ENCODE measurements at places on chromosomes 1 and 21.

- DNase-seq: no peak
Observed at GRCh38 chr21:42991992-42992740, 17.8 kb downstream of the PKNOX1 start.

GRCh38 chr1:200302921-200303290 lies 106.9 kb downstream of the ZNF281 start:
- no peak for DNase-seq

DNA sequence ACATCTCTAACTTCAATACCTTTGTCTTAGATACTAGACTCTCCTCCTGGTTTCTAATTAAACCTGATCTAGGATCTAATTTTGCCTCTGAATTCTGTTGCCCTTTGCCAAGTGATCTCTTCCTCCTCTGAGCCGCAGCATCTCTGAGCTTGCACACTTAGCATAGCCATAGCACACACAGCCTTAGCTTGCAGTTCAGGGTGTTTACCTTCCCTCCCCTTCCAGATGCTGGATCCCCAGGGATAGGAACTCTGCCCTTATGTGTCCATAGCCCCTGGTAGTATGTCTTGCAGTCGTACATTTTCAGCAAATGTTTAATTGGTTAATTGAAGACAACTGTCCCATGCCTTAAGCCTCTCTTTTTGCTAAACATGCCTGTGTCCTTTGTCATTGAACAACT lies 30.3 kb downstream of the SELL start:
- DNase-seq: no peak

DNA sequence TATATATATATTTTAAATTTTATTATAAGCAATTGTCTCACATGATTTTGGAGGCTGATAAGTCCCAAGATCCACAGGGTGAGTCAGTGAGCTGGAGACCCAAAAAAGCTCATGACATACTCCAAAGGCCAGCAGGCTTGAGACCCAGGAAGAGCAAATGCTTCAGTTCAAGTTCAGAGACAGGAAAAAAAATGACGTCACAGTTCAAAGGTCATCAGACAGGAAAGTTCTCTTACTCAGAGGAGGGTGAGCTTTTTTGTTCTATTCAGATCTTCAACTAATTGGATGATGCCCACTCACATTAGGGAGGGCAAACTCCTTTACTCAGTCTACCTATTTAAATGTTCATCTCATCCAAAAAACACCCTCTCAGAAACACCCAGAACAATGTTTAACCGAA lies 18.2 kb downstream of the RXRG start:
- DNase-seq: no peak

GRCh38 chr21:15730484-15731242 lies 881 bp downstream of the USP25 start:
- peak; percentile 43 for DNase-seq

- DNase-seq: peak; percentile 83
Observed at GRCh38 chr1:173255214-173255813, 48.2 kb upstream of the TNFSF4 start.

DNA sequence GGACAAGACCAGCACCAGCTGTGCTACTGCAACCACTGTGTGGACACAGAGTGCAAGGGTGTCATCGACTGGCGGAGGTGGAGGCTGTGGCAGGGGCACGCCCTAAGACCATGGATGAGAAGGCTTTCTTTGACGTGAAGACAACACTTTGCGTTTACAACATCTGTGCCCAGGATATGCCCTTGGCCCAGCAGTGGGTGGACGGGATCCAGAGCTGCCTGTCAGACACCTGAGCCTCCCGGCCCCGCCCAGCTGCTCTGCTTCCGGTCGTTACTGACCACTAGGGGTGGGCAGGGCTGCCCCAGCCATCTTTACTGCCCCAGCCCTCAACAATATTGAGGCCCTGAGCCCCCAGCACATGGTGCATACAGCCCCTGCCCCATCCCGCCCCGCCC lies 21.4 kb upstream of the NPPB start:
- no peak for DNase-seq

DNA sequence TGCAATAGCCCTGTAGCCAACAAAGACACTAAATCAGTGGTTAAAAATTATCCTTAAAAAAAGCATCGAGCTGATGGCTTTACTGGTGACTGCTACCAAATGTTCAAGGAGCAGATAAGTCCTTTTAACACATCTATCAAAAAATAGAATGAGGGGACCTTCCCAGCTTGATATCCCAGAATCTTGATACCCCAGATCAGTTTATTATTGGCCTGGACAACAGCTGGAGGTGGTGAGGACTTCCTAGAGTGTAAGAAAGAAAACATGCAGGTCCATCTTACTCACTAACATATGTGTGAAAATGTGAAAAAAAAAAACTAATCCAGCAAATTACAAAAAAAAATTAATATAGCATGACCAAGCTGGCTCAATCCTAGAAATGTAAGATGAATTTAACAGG lies 21.3 kb downstream of the CHIT1 start:
- no peak for DNase-seq

DNA sequence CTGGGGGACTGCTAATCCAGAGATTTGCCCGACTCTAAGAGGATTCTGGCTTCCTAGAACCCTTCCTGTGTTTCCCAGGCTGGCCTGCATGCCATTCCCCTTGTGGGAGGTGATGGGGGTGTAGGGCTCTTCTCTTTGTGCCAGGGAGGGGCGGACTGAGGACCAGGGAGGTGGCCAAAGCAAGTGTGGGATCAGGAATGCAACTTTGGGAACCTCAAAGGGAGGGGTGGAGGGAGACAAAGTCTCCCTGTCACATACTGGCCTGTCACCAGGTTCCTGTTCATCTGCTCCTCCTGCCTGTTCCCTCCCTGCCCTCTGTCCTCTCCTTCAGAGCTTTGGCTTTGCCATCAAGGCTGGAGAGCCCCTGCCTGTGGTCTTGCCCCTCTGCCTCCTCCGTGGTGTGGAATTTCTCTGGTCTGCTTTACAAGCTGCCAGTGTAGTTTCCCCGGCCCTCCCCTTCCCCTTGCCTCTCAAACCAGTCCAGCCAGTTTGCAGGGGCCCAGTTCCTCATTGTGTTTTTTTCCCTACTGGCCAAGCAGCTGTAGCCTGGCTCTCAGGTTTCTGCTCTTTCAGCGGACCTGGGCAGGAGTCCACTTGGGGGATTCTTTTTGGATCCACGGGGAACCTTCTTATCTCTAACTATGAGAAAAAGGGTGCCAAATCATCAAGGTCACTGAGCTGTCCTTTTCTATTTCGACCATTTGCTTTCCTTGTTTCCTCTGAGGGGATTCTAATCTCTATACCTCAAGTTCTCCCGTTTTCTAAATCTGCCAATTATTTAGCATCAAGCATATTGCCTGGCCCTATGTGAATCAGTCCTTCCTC lies 1.8 kb downstream of the CGN start:
- peak; percentile 27 for DNase-seq

GRCh38 chr1:177274687-177275211 lies 104.0 kb downstream of the BRINP2 start:
- no peak for DNase-seq

DNA sequence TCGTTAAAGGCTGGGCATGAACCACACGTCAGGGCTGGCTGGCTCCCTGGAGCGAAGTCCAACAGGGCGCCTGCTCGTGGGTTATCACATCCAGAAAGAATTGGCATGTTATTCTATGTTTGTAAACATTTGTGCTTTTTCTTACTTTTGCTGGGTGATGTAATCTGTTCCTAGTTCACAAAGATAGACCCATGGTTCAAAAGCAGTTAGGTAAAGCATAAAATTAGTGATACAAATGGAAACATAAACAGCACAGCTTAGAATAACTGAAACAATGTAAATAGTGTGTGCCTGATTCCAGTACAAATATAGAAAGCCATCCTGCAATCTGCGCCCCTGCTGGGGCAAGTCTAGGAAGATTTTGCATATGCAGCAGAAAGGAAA lies 184.0 kb upstream of the C1orf174 start:
- DNase-seq: no peak

- no peak for DNase-seq
Observed at GRCh38 chr1:206513312-206514111, 6.2 kb downstream of the RASSF5 start.

DNA sequence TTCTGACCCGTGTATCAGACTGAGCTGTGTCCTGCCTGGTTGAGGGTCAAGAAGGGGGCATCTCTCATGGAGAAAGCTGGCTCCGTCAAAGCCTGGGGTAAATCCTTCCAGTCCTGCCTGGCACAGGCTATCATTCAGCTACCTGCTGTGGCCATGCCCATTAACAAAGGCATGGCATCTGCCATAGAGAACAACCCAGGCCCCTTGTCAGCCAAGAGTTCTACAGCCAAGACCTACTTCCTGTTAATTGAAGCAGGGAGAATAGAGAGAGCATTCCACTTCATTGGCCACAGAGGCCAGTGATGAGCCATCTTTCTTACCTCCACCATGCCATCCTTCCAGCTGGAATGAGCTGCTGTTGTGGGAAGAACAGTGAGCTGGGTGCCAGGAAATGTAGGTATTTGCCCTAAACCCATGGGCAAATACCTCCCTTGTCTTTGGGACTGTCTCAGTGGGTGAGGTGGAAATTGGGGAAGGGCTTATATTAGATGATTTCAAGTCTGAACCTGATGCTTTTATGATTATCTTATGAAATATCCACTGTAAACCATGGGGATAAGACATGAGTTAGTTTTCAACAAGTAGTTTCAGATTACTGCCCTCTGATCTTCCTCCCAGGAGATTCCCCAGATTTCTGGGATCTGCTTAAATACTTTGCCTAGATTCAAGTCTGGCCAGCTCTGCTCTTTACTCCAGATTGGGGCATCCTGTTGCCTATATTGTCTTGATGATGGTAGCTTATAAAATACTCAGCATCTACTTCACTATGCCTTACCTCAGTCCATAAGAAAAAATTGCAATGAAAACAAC lies 11.2 kb upstream of the KCNQ4 start:
- no peak for DNase-seq

DNA sequence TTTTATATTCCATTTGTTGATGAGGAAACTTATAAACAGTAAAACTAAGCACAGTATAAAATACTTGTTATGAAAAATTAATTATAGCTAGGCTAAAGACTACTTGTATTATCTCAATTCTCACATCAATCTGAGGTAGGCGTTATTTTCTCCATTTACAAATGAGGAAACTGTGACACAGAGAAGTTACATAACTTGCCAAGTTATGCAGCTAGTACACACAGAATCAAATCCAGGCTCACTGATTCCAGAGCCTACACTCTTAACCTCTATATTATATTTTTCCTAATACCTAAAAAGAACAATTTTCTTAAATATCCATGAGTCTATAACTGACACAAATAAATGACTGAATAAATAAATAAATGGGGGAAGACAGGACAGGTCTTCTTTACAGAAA lies 11.2 kb upstream of the VPS45 start:
- no peak for DNase-seq

- no peak for DNase-seq
Observed at GRCh38 chr1:30680429-30680828, 43.0 kb downstream of the MATN1 start.

- DNase-seq: no peak
Observed at GRCh38 chr21:36567216-36567885, 87.4 kb upstream of the CLDN14 start.

- DNase-seq: no peak
Observed at GRCh38 chr1:205998457-205999241, 4.5 kb downstream of the RAB7B start.

DNA sequence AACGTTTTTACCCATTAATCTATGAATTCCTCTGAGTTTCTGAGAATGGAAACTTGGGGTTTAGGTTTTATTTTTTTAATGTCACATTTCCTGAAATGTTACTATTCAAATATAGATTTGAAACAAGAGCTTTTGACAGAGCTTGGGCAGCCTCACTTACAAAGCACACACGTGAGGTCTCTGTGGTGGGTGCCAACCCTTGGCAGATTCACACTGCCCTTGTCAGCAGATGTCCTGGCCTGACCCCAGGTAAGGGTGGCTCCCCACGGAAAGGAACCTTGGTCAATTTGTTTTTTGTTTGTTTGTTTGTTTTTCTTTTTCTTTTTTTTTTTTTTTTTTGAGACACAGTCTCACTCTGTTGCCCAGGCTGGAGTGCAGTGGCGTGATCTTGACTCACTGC lies 53.5 kb downstream of the FAAP20 start:
- DNase-seq: no peak
